ENCODE measurements at places on chromosomes 1 and 21.

DNA sequence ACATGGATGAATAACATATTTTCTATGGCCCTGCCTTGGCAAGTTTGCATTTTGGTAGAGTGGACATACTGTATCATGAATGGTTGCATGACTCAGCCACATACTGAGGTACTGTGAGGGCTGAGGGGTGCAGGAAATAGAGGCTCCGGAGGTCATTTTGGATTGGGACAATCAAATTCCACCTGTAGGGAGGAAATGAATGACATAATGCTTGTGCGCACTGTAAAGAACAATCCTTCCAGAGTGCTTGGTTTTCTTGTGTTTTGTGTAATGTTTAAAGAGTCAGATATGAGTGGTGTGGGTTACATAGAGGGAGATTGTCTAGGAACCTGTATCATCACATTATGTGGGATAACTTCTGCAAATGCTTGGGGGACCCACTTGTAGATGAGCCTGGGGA, 329.9 kb upstream of the PROX1 start:
- DNase-seq, result no peak

GRCh38 chr1:31241321-31241720, 1.6 kb upstream of the NKAIN1 start:
- DNase-seq, result no peak

- no peak for DNase-seq
These were observed 3.0 kb upstream of the TCEA3 start for GRCh38 chr1:23427550-23427949.

- DNase-seq, result no peak
These were observed 122.2 kb upstream of the KCTD3 start for GRCh38 chr1:215444715-215445414.

GRCh38 chr1:102466487-102466886, 469.8 kb upstream of the OLFM3 start:
- DNase-seq, result no peak

DNA sequence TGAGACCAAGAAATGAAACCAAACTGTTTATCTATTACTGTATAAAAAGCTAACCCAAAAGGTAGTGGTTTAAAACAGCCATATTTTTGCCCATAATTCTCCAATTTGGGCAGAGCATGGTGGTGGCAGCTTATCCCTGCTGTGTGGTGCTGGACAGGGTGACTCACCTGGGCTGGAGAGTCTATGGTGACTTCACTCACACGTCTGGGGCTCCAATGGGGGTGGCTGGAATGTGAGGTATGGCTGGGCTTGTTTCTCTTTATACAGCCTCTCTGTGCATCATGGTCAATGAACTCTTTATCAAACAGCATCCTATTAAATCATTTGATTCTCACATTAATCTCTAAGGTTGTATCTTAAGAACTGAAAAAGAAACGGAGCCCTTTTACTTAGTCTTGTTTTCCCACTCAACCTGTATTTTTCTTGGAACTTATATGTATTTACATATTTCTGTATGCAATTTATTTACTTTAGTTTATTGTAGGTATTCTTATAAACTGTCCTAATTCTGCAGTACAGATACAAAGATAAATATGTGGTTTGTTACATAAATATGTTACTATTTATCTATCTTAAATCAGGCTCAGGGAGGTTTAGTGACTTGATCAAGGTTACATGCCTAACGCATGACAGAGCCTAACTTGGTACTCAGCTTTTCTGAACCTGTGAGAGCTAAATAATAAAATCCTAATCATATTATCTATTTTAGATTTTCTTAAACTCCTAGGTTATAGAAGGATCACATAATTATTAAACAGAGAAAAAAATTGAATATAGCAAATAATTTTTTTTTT, 37.5 kb upstream of the WLS start:
- DNase-seq, result no peak

GRCh38 chr21:24280596-24280995, 1326.7 kb downstream of the MRPL39 start:
- no peak for DNase-seq

- DNase-seq, result peak; percentile 75
These were observed 104.2 kb upstream of the IPO9 start for GRCh38 chr1:201724766-201725118.
